ENCODE measurements at places on chromosomes 11 and 22. TPM values are rescaled to one million over a fixed set of nuclear protein-coding genes. Genes with fewer than 3 reads are reported as not detected.

ART1 gene
- 1.8 TPM for total RNA-seq

B4GALNT4 gene
- 11.8 TPM for total RNA-seq

A4GALT gene
- total RNA-seq = 9.3 TPM

SAA4 gene
- not detected for total RNA-seq

BTG4 gene
- not detected for total RNA-seq

CTSF gene
- 8.3 TPM for total RNA-seq

CSF2RB gene
- total RNA-seq = 4.1 TPM

GRCh38 chr11:59601788-59602187 is 13.8 kb downstream of the OSBP start:
- no peak for DNase-seq

DNA sequence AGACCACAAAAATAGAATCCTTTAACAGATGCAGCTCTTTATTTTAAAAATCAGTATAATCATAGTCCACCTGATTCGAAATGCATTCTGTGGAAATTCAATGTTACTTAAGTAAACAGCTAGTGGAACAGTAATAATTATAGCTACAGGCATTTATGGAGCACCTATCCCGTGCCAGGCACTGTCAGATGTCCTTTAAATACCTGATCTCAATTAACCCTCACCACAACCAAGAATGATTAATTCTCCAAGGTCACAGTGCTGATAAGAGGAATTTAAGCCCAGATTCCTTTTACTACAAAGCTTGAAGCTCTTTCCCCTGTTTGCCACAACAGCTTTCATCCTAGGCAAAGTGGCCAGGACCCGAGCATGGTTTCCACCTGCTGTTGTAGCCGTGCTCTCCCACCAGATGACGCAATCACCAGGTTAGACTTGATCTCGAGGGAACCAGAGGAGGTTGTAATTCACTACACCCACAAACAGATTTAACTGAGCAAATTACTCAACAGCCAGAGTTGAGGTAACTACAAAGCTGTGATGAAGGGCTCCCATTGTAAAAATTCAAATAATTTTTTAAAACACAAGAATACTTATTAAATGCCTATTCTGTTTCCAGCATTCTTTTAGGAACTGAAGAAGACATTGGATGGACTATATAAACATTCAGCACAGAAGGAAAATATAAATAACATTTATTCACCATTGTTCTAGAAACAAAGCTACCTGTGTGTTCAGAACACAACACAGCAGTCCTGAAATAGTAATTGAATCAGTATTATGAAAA is 10.3 kb downstream of the PRDM10 start:
- peak; percentile 58 for DNase-seq

- no peak for DNase-seq
Measured at GRCh38 chr11:118846181-118846935, 37.3 kb upstream of the CXCR5 start.

DNA sequence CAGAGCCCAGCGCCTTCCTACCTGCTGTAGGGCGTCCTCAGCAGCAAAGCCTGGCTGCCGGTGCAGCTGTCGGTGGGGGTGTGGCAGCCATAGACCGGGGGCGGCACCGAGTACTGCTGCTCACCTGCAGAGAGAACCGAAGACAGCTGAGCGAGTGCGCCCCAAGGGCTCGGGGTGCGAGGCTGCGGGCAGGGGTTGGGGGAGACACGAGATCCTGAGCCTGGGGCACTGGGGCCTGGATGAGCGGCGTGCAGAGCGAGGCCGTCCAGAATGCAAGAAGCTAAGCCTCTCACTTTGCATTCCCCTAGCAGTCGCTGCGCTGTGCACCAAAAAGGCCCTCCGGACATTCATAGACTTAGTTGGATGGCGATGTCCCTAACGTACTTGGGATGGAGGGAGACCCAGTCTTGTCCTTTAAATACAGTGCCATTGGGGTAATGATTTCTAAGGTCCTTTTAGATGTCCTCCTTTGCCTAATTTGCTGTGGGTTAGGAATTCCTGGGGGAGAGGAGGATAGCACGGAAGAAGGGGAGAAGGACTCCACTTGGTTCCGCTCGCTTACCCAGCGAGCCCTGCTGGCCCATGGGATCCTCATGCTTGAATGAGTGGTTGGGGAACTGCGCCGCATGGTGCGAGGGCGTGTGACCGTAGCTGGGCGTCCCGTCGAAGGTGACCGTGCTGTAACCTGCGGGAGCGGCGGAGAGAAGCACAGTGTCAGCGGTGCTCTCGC is 7.2 kb downstream of the WT1 start:
- no peak for DNase-seq

- no peak for DNase-seq
Measured at GRCh38 chr11:45609902-45610301, 55.5 kb downstream of the CHST1 start.

DNA sequence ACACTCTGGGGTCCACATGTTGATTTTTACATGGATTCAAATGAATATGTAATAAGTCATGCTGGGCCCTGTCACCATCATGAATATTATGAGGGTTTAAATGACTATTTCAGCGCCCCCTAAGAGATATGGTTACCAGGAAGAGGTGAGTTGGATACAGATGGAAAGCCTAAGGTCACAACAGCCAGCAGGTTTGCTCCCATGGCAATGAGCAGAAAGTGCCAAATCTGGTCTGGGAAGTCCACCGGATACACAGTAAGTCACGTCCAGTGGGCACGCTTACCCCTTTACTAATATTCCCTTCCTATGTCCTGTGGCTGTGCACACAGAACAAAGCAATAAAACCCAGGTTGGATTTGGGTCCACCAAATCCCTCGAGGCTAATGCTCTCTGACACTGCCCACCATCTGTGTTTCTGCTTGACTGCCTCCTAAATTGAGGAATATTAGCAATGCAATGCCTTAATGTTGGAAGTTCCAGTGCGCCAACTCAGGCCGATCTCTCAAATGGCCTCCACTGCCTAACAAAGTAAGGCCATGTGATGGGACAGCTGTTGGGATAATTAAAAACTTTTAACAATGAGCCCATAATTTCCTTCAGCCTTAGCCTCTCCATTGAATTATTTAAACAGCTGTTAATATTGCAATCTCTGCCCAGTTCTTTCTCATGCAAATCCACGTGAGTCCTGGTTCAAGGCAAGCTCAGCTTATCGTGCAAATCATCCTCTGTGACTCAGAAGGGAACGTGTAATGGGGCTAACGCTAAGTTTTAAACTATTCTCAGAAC is 97.6 kb downstream of the SLC1A2 start:
- DNase-seq = no peak

- DNase-seq = no peak
Measured at GRCh38 chr11:113571531-113571930, 96.3 kb upstream of the DRD2 start.

- no peak for DNase-seq
Measured at GRCh38 chr22:38873469-38874411, 1.7 kb upstream of the CBX6 start.

DNA sequence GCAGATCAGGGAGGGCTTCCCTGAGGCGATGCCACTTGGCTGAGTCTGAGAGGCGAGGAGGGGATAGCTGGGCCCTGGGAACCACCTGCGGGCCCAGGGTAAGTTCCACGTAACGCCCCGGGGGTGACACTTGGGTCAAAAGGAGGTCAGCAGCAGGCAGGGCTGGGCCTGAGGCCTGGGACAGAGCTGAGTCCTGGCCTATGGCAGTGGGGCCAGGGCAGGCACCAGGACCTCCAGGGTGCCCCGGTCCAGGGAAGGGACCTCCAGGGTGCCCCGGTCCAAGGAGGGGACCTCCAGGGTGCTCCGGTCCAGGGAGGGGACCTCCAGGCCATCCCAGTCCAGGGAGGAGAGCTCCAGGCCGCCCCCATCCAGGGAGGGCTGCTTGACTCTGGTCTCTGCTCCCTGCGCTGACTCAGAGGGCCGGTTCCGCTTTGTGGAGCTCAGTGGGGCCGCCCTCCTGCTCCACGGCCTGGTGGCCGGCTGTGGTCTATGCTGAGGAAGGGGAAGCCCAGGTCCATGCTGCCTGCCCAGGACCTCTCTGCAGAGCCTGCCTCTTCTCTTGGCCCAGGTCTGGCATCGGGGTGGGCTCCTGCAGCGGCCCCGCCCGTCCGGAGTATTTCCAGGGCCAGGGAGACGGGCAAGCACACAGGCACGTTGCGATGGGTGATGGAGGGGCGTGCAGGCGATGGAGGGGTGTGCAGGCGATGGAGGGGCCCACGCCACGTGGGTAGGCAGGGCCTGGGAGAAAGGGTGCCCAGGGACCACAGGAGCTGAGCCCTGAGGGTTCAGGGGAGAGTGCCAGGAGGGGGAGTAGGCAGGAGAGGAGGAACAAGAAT is 19.5 kb upstream of the WNT7B start:
- peak; percentile 77 for DNase-seq

GRCh38 chr11:67213178-67213621 is 53.1 kb upstream of the GRK2 start:
- DNase-seq = no peak

- no peak for DNase-seq
Measured at GRCh38 chr11:113681711-113682413, 24.2 kb downstream of the TMPRSS5 start.

DNA sequence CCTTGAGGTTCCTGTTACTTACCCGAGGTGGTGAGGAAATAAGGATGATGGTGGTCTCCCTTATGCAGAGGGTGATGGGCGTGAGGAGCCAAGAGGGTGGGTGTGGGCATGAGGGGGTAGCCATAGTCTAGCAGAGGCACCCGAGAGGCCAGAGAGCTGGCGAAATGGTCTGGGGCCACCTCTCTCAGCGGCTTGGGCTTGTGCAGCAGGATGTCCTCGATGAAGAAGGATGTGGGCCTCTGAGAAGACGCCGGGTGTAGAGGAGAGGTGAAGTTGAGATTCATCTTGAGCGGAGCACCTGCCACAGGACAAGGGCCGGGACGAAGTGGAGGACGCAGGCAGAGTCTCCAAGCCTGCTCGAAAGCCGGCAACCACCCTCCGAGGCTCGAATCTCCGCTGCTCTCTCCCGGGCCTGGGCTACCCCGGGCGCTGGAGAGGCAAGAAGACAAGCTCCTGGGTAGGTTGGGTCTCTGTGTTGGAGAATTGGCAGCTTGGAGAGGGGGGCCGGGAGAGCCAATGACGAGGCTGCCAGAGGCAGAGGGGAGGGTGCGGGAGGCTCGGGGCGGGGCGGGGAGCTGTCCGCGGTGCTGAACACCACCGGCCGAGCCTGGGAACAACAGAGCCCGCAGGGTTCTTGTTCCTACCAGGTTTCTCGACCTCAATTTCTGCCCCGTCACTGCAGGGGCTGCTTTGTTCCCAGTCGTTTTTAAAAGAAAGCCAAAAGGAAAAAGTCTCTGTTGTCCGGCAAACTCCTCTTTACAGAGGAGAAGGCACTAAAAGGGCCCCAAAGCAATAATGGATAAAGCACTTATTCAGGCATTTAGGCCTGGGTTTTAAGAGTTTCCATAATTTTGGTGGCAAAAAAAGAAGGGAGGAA is at the start of gene BSX:
TSS of gene BSX (minus strand) at position 447 of the 877 bp plus-strand sequence. CDS start at position 284, 163 bp downstream.
- peak; percentile 53 for DNase-seq

DNA sequence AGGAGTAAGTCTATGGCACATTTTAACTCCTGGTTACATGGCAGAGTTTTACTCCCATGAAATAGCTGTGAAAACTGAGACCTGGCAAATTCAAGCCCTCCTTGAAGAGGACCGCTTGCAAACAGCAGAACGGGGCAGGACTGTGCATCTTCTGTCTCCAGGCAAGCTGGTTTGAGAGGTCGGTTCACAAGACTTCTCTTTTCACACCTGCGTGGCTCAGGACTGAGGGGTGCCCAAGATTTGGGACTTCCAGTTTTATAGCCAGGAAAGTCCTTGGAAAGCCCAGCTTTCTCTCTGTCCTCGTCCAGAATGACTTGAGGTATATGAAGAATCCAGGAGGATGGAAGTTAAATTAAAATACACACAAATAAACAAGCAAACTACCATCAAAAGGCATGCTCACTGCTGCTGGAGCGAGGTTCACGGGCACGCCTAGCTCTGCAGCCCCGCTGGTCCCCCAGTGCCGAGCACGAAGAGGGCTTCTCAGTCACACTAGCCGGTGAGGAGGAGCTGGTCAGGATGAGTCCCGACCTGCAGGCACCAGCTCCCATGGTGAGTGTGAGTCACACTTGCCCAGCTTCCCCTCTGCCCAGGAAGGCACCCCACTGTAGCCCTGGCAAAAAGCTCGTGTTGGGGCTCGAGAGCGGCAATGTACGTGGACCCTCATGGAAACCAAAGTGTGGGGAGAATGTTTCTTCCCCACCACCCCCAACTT is 1382.4 kb downstream of the BRD1 start:
- no peak for DNase-seq

GRCh38 chr11:27210531-27210930 is 152.5 kb downstream of the CCDC34 start:
- DNase-seq = no peak

DNA sequence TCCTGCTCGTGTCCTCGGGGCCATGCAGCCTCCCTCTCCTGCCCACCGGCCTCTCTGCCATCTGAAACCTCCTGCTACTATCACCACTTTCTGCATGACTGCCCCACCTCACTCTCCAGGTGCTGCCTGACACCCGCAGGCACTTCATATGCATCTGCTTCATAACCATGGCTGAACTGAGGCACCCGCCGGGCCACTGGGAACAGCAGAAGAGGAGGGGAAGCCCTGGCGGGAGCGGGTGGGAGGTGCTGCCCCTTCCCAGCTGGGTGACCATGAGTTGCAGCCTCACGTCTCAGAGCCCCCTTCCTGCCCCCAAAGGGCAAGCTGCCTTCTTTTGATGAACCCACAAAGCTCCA is 21.7 kb upstream of the PICK1 start:
- no peak for DNase-seq

DNA sequence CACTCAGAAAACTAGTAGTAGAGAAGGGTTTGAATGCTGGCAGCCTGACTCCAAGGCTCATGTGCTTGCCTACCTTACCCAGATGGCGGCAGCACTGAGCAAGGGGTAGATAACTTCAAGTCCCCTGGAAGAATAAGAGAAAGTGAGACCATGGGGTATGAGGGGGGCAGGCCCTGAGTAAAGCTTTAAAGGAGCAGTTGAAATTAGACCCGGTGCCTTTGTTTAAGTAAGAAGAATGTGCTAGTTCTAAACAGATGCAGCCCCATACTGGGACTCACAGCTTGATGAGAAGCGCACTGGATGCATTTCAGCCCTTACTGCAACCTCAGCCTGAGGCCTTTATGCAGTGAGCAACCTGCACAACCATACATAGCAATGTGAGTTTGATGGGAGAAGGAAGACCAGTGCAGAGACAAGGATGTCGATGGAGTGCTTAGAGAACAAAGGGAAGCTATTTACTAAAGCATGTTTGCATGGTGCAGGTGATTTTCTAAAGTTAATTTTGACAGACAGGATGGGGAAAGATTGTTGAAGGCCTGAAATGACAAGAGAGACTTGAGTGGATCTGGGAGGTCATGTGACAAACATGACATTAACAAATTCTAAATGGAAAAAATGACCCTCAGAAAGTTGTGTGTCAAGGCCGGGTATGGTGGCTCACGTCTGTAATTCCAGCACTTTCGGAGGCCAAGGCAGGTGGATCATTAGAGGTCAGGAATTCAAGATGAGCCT is 27.1 kb upstream of the TMA7B start:
- peak; percentile 57 for DNase-seq

GRCh38 chr11:118217575-118217974 is 7.2 kb downstream of the JAML start:
- DNase-seq = no peak

- peak; percentile 64 for DNase-seq
Measured at GRCh38 chr11:47980907-47981621, 705 bp downstream of the PTPRJ start.

DNA sequence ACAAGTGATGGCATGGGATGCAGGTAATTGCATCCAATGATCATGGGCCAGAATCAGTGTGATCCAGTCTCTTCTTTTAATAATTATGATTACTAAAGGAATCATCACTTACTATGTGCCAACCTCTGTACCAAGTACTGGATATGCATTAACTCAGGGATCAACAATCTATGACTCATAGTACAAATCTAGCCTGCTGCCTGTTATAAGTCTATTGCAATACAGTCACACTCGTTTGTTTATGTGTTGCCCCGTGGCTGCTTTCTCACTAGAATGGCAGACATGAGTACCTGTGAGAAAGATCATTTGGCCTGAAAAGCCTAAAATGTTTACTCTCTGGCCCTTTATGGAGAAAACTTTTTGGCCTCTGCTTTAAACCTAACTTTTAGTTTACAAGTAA is 45.0 kb downstream of the OR6Q1 start:
- DNase-seq = no peak
